Left lung (tissue), 14 donors: ENCODE measurements at places on chromosomes 13 and 19. TPM values are rescaled to one million over a fixed set of nuclear protein-coding genes. Genes with fewer than 3 reads are reported as not detected.
A peak's percentile ranks its signal among the peaks of the same experiment; 100 is the strongest.

Gene TLE2
- polyA plus RNA-seq = 196 TPM

Gene MEDAG
- 3.7 TPM for polyA plus RNA-seq

Gene RNF225
- polyA plus RNA-seq = not detected

Gene THAP8
- 7.2 TPM for polyA plus RNA-seq

Gene TMEM86B
- polyA plus RNA-seq = 4.4 TPM

Gene CBY2
- polyA plus RNA-seq = not detected

Gene ZNF264
- polyA plus RNA-seq = 26.5 TPM

Gene ZNF536
- 3.9 TPM for polyA plus RNA-seq

Gene SIAH3
- 0.11 TPM for polyA plus RNA-seq

Gene CERS1
- 3.2 TPM for polyA plus RNA-seq

Gene SOHLH2
- polyA plus RNA-seq = 4.2 TPM

Gene F7
- polyA plus RNA-seq = 0.59 TPM

- H3K4me1 ChIP-seq = no peaks in the 10 kb centered on the region
- no peak for DNase-seq
- H3K36me3 ChIP-seq = no peaks in the 10 kb centered on the region
- H3K27me3 ChIP-seq = no peaks in the 10 kb centered on the region
Measured at GRCh38 chr13:43543331-43543730, 243.4 kb downstream of the ENOX1 start.

GRCh38 chr13:81987677-81988357 lies 1646.9 kb upstream of the SPRY2 start:
- no peaks in the 10 kb centered on the region for H3K4me1 ChIP-seq
- DNase-seq = no peak
- no peak overlapping the region for H3K4me3 ChIP-seq

- no peaks in the 10 kb centered on the region for H3K4me1 ChIP-seq
- H3K27ac ChIP-seq = no peak overlapping the region
- H3K36me3 ChIP-seq = no peaks in the 10 kb centered on the region
- no peak for DNase-seq
- no peaks in the 10 kb centered on the region for H3K27me3 ChIP-seq
Measured at GRCh38 chr13:30323524-30323923, 16.2 kb upstream of the KATNAL1 start.

- H3K4me1 ChIP-seq = no peaks in the 10 kb centered on the region
- H3K4me3 ChIP-seq = no peak overlapping the region
- H3K27me3 ChIP-seq = no peaks in the 10 kb centered on the region
- no peaks in the 10 kb centered on the region for H3K36me3 ChIP-seq
- no peak for DNase-seq
- no peak overlapping the region for H3K27ac ChIP-seq
Measured at GRCh38 chr13:46996316-46997030, 99.6 kb upstream of the HTR2A start.

DNA sequence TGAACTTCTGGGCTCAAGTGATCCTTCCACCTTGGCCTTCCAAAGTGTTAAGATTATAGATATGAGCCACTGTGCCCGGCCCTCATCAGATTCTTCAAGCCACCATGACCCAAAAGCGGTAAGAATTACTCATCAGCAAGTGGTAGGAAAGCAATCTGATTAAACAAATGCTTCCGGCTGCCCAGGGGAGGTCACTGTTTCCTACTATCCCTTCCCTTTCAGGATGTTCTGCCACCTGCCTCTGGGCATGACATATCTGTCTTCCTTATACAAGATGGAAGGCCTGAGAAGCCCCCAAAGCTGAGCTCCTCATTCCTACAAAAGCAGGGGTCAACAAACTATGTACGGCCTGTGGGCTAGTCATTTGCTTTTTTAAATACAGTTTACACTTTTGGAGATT lies 7.0 kb downstream of the ABHD8 start:
- no peaks in the 10 kb centered on the region for H3K27me3 ChIP-seq
- H3K4me1 ChIP-seq = peaks cover 27% of the 10 kb centered on the region
- no peak overlapping the region for H3K27ac ChIP-seq
- no peak for DNase-seq
- no peaks in the 10 kb centered on the region for H3K36me3 ChIP-seq

GRCh38 chr13:46369506-46370277 lies 17.4 kb downstream of the RUBCNL start:
- no peaks in the 10 kb centered on the region for H3K36me3 ChIP-seq
- no peaks in the 10 kb centered on the region for H3K27me3 ChIP-seq
- H3K27ac ChIP-seq = peak overlapping the region; percentile 75
- H3K4me3 ChIP-seq = no peak overlapping the region

- H3K36me3 ChIP-seq = no peaks in the 10 kb centered on the region
- DNase-seq = peak; percentile 76
- H3K27me3 ChIP-seq = no peaks in the 10 kb centered on the region
- H3K4me1 ChIP-seq = no peaks in the 10 kb centered on the region
- no peak overlapping the region for H3K4me3 ChIP-seq
Measured at GRCh38 chr13:61728471-61728870, 312.8 kb upstream of the PCDH20 start.

DNA sequence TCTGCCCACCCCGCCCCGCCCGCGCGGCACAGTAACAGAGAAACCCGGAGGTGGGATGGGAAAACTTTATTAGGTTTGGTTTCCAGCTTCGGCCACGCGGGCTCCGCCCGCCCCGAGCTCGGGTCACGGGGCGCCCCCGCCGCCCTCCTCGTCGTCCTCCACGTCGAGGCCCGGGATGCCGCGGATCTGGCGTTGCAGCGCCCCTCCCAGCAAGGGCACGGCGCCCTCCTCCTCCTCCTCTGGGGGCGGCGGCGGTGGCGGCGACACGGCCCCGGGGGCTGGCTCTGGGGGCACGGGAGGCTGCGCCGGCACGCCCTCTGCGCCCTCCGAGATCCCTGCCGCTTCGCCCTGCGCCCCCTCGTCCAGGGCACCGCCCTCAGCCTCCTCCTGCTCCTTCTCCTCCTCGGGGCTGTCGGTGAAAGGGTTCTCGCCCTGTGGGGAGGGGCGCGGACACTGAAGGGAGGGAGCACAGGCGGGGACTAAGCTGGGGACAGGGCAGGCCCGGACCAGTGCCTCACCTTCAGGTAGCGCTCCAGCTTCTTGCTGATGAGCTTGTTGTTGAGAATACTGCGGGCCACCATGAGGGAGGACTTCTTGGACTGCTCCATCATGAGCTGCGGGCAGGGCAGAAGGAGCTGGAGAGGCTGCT lies 536 bp upstream of the AKAP8 start:
- no peaks in the 10 kb centered on the region for H3K36me3 ChIP-seq
- no peaks in the 10 kb centered on the region for H3K27me3 ChIP-seq
- H3K4me1 ChIP-seq = peaks cover 3% of the 10 kb centered on the region
- H3K4me3 ChIP-seq = peak overlapping the region; percentile 75

DNA sequence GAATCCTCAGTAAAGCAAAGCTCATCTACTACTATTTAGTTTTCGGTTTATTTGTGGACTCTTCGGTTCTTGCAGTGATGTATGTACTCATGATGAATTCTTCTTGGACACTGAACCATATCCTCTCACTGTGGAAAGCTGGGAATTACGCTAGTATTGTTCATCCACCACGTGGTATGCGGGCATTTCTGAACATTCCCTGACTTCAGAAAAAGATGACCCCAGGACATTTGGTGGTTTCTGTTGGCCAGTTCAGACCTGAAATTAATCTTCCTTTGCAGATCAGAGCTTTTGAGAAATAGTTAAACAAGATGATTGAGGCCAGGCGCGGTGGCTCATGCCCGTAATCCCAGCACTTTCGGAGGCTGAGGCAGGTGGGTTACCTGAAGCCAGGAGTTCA lies 25.3 kb upstream of the FBN3 start:
- no peak overlapping the region for H3K27ac ChIP-seq
- no peaks in the 10 kb centered on the region for H3K4me1 ChIP-seq
- DNase-seq = no peak
- H3K27me3 ChIP-seq = no peaks in the 10 kb centered on the region

- no peak overlapping the region for H3K4me3 ChIP-seq
- H3K36me3 ChIP-seq = no peaks in the 10 kb centered on the region
- H3K27ac ChIP-seq = peak overlapping the region; percentile 38
- H3K4me1 ChIP-seq = peaks cover 29% of the 10 kb centered on the region
- DNase-seq = peak; percentile 28
Measured at GRCh38 chr13:98960606-98961502, 17.0 kb downstream of the DOCK9 start.

- no peaks in the 10 kb centered on the region for H3K4me1 ChIP-seq
- H3K4me3 ChIP-seq = no peak overlapping the region
- H3K27me3 ChIP-seq = no peaks in the 10 kb centered on the region
Measured at GRCh38 chr19:32397671-32398101, 7.9 kb upstream of the DPY19L3 start.

DNA sequence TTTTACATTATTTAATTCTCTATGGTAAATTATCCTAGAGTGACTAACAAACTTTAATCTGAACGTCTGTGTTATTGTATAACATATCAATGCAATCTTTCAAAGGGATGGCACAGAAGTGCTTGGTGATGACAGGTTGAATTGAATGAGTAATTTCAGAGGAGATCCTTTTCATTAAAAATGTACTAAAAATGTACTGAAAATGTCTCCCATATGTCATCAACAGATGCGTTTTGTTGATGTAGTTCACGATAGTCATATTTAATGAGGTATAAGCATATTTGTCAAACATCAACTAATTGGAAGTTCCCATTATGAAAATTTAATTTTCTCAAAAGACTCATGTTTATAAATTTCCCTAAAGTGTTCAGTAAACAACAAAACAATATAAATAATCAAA lies 1434.7 kb upstream of the PCDH20 start:
- no peak overlapping the region for H3K27ac ChIP-seq
- H3K4me1 ChIP-seq = no peaks in the 10 kb centered on the region

- H3K4me3 ChIP-seq = no peak overlapping the region
- no peaks in the 10 kb centered on the region for H3K36me3 ChIP-seq
- no peaks in the 10 kb centered on the region for H3K4me1 ChIP-seq
- no peak for DNase-seq
- no peaks in the 10 kb centered on the region for H3K27me3 ChIP-seq
- H3K27ac ChIP-seq = no peak overlapping the region
Measured at GRCh38 chr13:107457686-107458085, 757.6 kb downstream of the LIG4 start.

- H3K27ac ChIP-seq = no peak overlapping the region
- no peaks in the 10 kb centered on the region for H3K27me3 ChIP-seq
- no peaks in the 10 kb centered on the region for H3K36me3 ChIP-seq
- DNase-seq = no peak
- no peak overlapping the region for H3K4me3 ChIP-seq
- no peaks in the 10 kb centered on the region for H3K4me1 ChIP-seq
Measured at GRCh38 chr13:71685072-71685471, 181.9 kb downstream of the DACH1 start.

GRCh38 chr13:99507054-99507453 lies 5.8 kb downstream of the TM9SF2 start:
- no peaks in the 10 kb centered on the region for H3K36me3 ChIP-seq
- no peak for DNase-seq
- H3K27ac ChIP-seq = peak overlapping the region; percentile 75
- H3K4me1 ChIP-seq = peaks cover 38% of the 10 kb centered on the region
- no peaks in the 10 kb centered on the region for H3K27me3 ChIP-seq
- H3K4me3 ChIP-seq = no peak overlapping the region

- no peak for DNase-seq
- no peaks in the 10 kb centered on the region for H3K27me3 ChIP-seq
- H3K4me3 ChIP-seq = no peak overlapping the region
- H3K27ac ChIP-seq = no peak overlapping the region
Measured at GRCh38 chr13:59494560-59494970, 669.2 kb downstream of the DIAPH3 start.

DNA sequence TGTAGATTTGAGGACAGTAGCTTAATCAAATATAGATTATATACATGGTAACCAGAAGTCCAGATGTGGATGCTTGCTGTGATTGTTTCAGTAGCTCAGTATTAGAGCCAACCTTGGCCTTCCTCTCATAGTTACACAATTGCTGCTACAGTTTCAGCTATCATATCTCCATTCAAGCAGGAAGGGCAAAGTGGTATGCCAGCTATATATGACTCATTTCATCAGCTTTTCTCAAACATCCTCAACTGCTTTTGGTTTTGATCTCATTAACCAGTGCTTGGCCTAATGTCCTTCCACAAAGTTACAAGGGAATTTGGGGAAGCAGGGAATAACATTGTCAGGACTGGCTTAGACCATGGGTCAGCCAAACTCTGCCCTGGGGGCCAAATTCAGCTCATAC lies 73.0 kb upstream of the MAB21L1 start:
- no peak overlapping the region for H3K27ac ChIP-seq
- no peak overlapping the region for H3K4me3 ChIP-seq
- DNase-seq = no peak
- H3K4me1 ChIP-seq = no peaks in the 10 kb centered on the region
- H3K27me3 ChIP-seq = no peaks in the 10 kb centered on the region
- H3K36me3 ChIP-seq = no peaks in the 10 kb centered on the region

- no peak overlapping the region for H3K4me3 ChIP-seq
- no peaks in the 10 kb centered on the region for H3K27me3 ChIP-seq
- H3K4me1 ChIP-seq = peaks cover 22% of the 10 kb centered on the region
- no peak overlapping the region for H3K27ac ChIP-seq
- no peaks in the 10 kb centered on the region for H3K36me3 ChIP-seq
- DNase-seq = no peak
Measured at GRCh38 chr19:457636-458035, 3.2 kb downstream of the SHC2 start.

GRCh38 chr19:14347999-14348889 lies 33.0 kb upstream of the ADGRE5 start:
- DNase-seq = peak; percentile 80
- no peak overlapping the region for H3K4me3 ChIP-seq
- H3K27ac ChIP-seq = no peak overlapping the region

DNA sequence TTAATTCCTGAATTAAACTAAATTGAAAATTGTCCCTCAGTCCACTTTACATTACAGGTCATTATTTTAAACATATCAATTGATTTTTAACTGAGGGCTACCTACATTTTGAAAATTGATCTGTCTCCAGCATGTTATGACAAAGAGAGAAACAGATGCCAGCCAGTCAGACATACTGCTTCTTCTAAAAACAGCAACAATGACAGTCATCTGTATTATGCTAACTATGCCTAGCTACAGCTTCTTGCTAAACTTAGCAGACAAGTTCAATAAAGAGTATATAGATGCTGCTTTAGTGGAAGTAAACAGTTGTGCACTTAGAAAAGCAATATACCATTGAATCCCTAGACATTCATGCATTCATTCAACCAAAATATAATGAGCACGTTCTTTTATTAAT lies 48.6 kb upstream of the EEF1AKMT1 start:
- no peak for DNase-seq
- H3K27ac ChIP-seq = no peak overlapping the region
- peaks cover 5% of the 10 kb centered on the region for H3K4me1 ChIP-seq
- H3K4me3 ChIP-seq = no peak overlapping the region

- H3K4me1 ChIP-seq = no peaks in the 10 kb centered on the region
- H3K27ac ChIP-seq = no peak overlapping the region
- H3K4me3 ChIP-seq = no peak overlapping the region
- DNase-seq = no peak
Measured at GRCh38 chr19:32018014-32018413, 327.4 kb upstream of the ZNF507 start.

GRCh38 chr19:8531470-8531869 lies 17.5 kb upstream of the ZNF414 start:
- H3K36me3 ChIP-seq = peaks cover 97% of the 10 kb centered on the region
- H3K27me3 ChIP-seq = no peaks in the 10 kb centered on the region
- H3K4me1 ChIP-seq = no peaks in the 10 kb centered on the region
- no peak overlapping the region for H3K4me3 ChIP-seq
